Ureter (tissue), 1 donor: ENCODE measurements at places on chromosomes 7 and 10. TPM values are rescaled to one million over a fixed set of nuclear protein-coding genes. Genes with fewer than 3 reads are reported as not detected.

Gene MAGI2
- total RNA-seq = 25.3 TPM

DNA sequence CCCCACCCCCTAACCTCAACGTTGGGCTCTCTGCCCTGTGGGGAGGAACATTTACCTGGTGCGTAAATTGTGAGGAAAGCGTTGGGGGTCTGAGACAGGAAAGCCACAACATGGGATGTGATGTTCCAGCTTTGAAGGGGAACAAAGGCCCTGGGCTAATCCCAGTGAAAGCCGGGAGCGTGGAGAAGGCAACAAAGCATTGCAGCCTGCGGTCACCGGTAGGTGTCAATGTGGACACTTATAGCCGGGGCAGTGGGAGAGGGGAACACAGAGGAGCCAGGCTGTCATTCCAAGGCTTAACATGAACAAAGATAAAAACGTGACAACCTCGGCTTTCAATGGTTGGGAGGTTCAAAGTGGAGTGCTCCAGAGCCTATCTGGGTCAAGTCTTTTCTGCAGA is 12.7 kb downstream of the PTF1A start:
- DNase-seq = no peak

- DNase-seq = no peak
Observed at GRCh38 chr10:132040046-132040445, 25.7 kb upstream of the JAKMIP3 start.

- no peak for DNase-seq
Observed at GRCh38 chr7:93475811-93476210, 98.7 kb downstream of the CALCR start.

Gene CALHM1
- total RNA-seq = not detected

Gene PHYH
- total RNA-seq = 28.4 TPM

DNA sequence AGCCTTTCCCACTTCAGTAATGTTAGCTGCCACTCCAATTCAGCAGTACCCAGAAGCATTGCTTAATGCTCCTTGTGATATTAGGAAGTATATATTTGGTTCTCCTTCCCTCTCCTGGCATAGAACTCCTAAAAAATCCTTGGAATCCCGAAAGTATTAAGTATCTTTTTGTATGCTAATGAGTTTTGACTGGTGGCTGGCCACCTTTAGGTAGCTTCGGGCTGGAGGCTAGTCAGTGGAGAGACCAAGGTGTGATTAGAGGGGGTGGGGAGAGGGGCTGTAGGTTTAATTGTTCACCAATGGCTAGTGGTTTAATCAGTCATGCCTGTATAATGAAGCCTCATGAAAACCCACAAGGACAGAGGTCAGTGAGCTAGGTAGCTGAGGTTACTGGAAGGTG is 12.2 kb downstream of the COMTD1 start:
- DNase-seq = no peak
